ENCODE measurements at places on chromosomes 1 and 21. TPM values are rescaled to one million over a fixed set of nuclear protein-coding genes. Genes with fewer than 3 reads are reported as not detected.

GRCh38 chr1:240672132-240672811, 60.3 kb upstream of the GREM2 start:
- H3K27me3 ChIP-seq: no peaks in the 10 kb centered on the region
- no peaks in the 10 kb centered on the region for H3K4me1 ChIP-seq
- no peak for DNase-seq

- peaks cover 38% of the 10 kb centered on the region for H3K27me3 ChIP-seq
- H3K4me3 ChIP-seq: no peak overlapping the region
- H3K36me3 ChIP-seq: no peaks in the 10 kb centered on the region
Observed at GRCh38 chr1:67843331-67843730, 10.1 kb upstream of the GNG12 start.

DNA sequence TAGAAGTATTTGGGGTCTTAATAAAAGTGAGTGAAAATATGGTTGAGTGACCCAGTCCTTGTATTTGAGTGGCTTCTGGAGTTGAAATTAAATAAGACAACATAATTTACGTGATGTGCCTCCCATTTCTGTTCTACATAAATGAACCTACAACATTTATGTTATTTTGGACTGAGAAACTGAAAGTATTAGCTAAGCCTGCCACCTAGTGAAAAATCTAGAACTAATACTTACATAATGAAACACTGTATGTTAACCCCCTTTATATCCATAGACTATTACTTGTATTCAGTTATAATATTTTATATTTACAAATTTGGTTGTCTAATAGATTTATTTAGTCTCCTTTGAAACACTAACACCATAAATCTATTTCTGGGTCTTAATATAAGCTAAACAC, 298.9 kb downstream of the KCNT2 start:
- no peaks in the 10 kb centered on the region for H3K36me3 ChIP-seq
- no peaks in the 10 kb centered on the region for H3K4me1 ChIP-seq
- no peak for DNase-seq
- H3K4me3 ChIP-seq: no peak overlapping the region
- no peaks in the 10 kb centered on the region for H3K27me3 ChIP-seq
- H3K27ac ChIP-seq: no peak overlapping the region

- DNase-seq: no peak
- H3K36me3 ChIP-seq: no peaks in the 10 kb centered on the region
- peaks cover 13% of the 10 kb centered on the region for H3K27me3 ChIP-seq
- no peaks in the 10 kb centered on the region for H3K4me1 ChIP-seq
Observed at GRCh38 chr1:113243529-113243928, 146.8 kb upstream of the MAGI3 start.

Gene LIPI
- total RNA-seq: not detected

GRCh38 chr1:233355841-233356704, 28.5 kb downstream of the MAP3K21 start:
- no peak overlapping the region for H3K27ac ChIP-seq
- peaks cover 7% of the 10 kb centered on the region for H3K4me1 ChIP-seq
- H3K27me3 ChIP-seq: peaks cover 8% of the 10 kb centered on the region
- no peak overlapping the region for H3K4me3 ChIP-seq

- no peak overlapping the region for H3K4me3 ChIP-seq
- H3K4me1 ChIP-seq: peaks cover 13% of the 10 kb centered on the region
- DNase-seq: no peak
- H3K36me3 ChIP-seq: no peaks in the 10 kb centered on the region
Observed at GRCh38 chr1:156673387-156674121, 3.7 kb downstream of the NES start.

DNA sequence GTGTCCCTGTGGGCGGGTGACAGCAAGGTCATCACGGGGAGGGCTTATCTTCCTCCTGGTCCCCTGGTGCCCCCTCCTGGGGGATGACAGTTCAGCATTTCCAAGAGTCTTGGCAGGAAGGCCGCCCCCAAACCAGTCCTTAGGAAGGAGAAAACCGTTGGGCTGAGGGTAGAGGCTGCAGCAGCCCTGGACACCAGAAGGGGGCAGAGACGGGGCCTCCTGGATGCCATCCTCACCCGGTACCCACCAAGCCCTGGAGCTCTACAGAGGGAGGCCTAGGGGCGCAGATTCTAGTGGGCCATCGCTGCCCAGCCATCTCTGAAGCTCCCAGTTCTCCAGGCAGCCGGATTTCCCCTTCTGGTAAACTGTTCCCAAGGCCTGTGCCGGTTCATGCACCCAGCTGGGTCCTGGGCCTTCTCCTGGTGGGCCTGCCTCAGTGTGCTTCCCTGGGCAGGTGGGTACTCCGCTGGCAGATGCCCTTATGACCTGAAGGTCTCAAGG, 14.8 kb upstream of the ZNF669 start:
- no peak overlapping the region for H3K4me3 ChIP-seq
- no peaks in the 10 kb centered on the region for H3K36me3 ChIP-seq
- DNase-seq: peak; percentile 69
- H3K4me1 ChIP-seq: peaks cover 2% of the 10 kb centered on the region
- H3K27me3 ChIP-seq: peaks cover 7% of the 10 kb centered on the region

DNA sequence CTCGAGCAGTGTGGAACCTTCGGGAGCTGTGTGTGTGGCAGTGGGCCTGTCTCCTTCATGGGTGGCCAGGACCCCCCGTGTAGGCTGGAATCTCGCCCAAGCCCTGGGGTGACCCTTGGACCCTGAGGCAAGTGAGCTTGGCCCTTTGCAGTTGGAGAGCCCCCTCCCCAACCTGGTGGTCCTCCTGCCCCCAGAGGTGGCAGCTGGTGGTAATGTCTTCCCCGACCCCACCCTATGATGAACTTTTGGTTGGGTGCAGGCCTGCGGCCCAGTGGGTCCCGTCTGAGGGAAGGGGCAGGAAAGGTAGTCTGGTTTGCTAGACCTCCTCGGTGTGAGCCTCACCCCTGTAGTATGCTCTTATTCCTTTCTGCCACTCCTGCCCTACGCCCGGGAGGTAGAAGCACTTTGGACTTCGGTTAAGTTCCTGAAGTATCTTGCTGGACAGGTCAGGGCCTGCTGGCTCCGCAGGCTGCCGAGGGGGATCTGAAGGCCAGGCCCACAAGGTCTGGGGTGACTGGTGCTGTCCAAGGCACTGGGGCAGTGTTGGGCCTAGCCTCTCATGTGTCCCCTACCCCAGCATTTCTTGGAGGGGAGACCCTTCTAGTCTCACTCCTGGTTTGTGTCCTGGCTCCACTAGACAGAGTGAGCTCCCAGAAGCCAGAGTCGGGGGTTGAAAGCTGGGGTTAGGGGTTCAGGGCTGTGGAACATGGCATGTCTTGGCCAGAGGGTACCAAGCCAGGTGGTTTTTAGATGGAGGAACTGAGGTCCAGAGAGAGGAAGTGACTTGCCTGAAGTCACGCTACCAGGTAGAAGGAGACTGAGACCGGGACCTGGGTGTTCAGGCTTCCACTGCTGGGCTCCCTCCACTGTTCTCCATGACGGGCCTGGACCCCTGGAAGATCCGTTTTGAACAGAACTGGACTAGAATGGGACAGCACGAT, 1.8 kb downstream of the ZNF362 start:
- H3K27ac ChIP-seq: peak overlapping the region; percentile 98
- peaks cover 17% of the 10 kb centered on the region for H3K4me1 ChIP-seq

Gene TRIM58
- total RNA-seq: 0.23 TPM

Gene UCHL5
- 97.2 TPM for total RNA-seq

Gene UBL4B
- not detected for total RNA-seq

Gene CRP
- total RNA-seq: not detected

DNA sequence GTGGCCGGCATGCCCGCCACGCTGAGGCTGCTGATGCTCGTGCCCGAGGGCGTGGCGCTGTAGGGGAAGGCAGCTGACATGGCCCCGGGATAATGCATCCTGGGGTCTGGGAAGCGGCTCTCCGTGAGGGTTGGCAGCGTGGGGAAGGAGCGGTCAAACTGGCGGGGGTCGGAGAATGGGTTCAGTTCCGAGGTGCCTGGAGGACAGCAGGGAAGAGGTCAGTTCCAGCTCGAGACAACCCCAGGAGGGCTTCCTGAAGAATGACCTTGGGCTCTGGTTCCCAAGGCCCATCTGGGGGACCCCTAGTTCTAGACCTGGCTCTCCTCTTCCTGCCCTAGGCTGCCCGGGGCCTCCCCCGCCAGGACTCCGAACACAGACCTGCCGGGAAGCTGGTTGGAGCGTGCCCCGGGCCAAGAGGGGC, 27.6 kb downstream of the RUNX3 start:
- H3K4me1 ChIP-seq: peaks cover 10% of the 10 kb centered on the region
- H3K36me3 ChIP-seq: peaks cover 62% of the 10 kb centered on the region
- no peak for DNase-seq
- H3K27me3 ChIP-seq: no peaks in the 10 kb centered on the region

Gene MARK1
- total RNA-seq: not detected

GRCh38 chr1:69077198-69077597, 490.5 kb upstream of the LRRC7 start:
- no peak overlapping the region for H3K4me3 ChIP-seq
- H3K27ac ChIP-seq: no peak overlapping the region
- DNase-seq: no peak

GRCh38 chr1:70891051-70891843, 156.4 kb downstream of the PTGER3 start:
- no peaks in the 10 kb centered on the region for H3K36me3 ChIP-seq
- no peak for DNase-seq
- no peak overlapping the region for H3K4me3 ChIP-seq
- H3K4me1 ChIP-seq: no peaks in the 10 kb centered on the region

GRCh38 chr21:31520561-31521098, 138.9 kb upstream of the SOD1 start:
- H3K36me3 ChIP-seq: peaks cover 3% of the 10 kb centered on the region
- H3K4me3 ChIP-seq: no peak overlapping the region
- no peak for DNase-seq
- peaks cover 6% of the 10 kb centered on the region for H3K4me1 ChIP-seq

GRCh38 chr21:33940881-33941245, 25.3 kb upstream of the ATP5PO start:
- peaks cover 51% of the 10 kb centered on the region for H3K36me3 ChIP-seq
- DNase-seq: no peak
- peaks cover 47% of the 10 kb centered on the region for H3K4me1 ChIP-seq
- no peaks in the 10 kb centered on the region for H3K27me3 ChIP-seq
- peak overlapping the region; percentile 54 for H3K27ac ChIP-seq

Gene LCE1A
- not detected for total RNA-seq

Gene OR2T2
- total RNA-seq: not detected

Gene REN
- total RNA-seq: not detected

DNA sequence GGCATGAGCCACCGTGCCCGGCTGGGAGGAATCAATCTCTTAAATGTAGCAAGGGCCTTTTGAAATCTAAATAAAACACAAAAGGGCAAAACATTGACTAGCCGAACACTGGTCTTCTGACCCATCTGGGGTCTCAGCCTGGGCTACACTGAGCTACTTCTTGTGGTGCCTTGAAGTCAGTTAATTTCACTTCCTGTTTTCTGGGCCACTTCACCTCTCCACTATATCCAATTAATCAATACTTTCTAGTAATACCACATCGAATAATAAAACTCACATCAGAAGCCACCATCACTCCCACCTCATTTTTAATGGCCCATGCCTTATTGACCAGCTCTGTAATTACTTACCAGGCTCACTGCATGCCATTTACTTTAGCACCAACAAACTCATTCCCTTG, 138.0 kb upstream of the SAMSN1 start:
- peaks cover 41% of the 10 kb centered on the region for H3K4me1 ChIP-seq
- peaks cover 5% of the 10 kb centered on the region for H3K36me3 ChIP-seq
- H3K27me3 ChIP-seq: no peaks in the 10 kb centered on the region
- peak overlapping the region; percentile 11 for H3K27ac ChIP-seq
- H3K4me3 ChIP-seq: no peak overlapping the region

- H3K4me3 ChIP-seq: no peak overlapping the region
- no peaks in the 10 kb centered on the region for H3K4me1 ChIP-seq
- no peaks in the 10 kb centered on the region for H3K36me3 ChIP-seq
- no peak overlapping the region for H3K27ac ChIP-seq
Observed at GRCh38 chr1:57033222-57034001, 67.6 kb upstream of the C8B start.

DNA sequence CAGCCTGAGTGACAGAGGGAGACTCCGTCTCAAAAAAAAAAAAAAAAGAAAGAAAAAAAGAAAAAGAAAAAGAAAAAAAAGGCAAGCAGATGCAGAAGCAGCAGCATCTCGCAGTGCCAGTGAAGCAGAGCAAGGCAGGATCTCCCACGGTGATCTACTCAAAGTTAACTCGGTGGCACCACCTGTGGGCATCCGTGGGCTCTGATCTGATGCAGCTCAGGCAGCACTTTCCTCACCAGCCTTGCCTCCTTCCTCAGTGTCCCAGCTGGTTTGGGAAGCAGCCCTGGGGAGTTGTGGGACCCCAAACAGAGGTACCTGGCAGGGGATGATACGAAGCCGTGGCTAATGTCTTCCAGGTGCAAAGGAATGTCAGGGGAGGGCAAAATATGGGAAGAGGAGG, 104.3 kb upstream of the KRTAP19-8 start:
- H3K27me3 ChIP-seq: no peaks in the 10 kb centered on the region
- H3K4me1 ChIP-seq: peaks cover 32% of the 10 kb centered on the region
- no peak overlapping the region for H3K27ac ChIP-seq
- peaks cover 69% of the 10 kb centered on the region for H3K36me3 ChIP-seq

Gene C1orf141
- total RNA-seq: not detected

- H3K36me3 ChIP-seq: peaks cover 15% of the 10 kb centered on the region
- no peak overlapping the region for H3K4me3 ChIP-seq
Observed at GRCh38 chr1:156550346-156550745, 22.0 kb downstream of the IQGAP3 start.

DNA sequence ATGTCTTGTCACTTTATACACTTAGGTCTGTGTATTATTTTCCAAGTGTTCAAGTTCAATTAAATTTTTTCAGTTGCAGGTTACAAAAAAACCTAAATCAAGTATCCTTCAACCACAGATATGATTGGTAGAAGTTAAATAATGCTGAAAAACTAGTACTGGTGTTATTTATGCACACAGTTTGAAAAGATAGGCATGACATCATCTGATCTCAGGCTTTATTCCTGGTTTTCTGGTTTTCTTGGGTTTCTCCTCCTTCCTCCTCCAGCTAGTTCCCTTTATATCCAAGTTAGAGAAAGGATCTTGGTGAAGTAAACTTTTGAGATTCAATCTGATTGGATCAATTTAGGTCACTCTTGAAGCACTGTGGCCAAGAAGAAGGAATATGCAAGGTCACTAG, 1201.1 kb upstream of the B3GALT2 start:
- no peaks in the 10 kb centered on the region for H3K36me3 ChIP-seq
- no peak overlapping the region for H3K4me3 ChIP-seq
- H3K27me3 ChIP-seq: no peaks in the 10 kb centered on the region
- H3K27ac ChIP-seq: no peak overlapping the region
- no peak for DNase-seq

Gene KCNK2
- total RNA-seq: not detected

All from activated CD4-positive, alpha-beta T cell treated with anti-CD3 and anti-CD28 coated beads, Interleukin-2, amount 10 ng/mL, durations not matched to agents 24 days and 14 days (primary cell).